Fibroblast of skin of right biceps (primary cell): ENCODE measurements at places on chromosomes 5 and 9.

- peak; percentile 88 for DNase-seq
Observed at GRCh38 chr9:108784998-108785397, 70.8 kb downstream of the ACTL7B start.

DNA sequence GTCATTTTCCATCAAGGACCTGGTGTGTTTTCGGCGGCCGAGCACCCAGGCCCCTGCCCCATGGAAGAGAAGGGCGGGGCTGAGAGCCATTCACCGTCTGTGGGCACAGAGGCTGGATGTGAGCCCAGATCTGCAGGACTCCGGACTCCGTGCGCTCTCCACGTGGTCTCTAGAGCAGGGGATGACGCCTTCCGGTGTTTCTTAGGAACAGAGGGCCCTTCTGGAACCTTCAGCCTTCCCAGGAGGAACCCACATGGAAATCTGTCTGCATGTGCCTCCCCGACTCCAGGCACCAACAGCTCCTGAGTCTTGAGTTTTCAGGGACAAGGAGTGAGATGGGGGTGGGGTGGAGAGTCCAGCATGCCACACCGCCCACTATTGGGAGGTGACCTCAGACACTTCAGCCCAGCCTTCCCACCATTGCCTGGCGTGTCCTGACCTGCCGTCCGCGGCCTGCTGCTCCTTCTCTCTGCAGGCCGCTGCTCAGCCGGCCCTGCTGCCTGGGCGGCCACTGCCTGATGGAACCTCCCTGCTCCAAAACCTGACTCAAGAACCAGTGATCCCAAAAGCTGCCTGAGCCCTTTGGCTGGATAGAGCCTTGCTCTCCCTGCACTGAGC lies 2.4 kb upstream of the RXRA start:
- no peak for DNase-seq

GRCh38 chr9:35962126-35962906 lies 4.4 kb upstream of the OR2S2 start:
- peak; percentile 92 for DNase-seq

GRCh38 chr5:93255796-93256195 lies 325.2 kb downstream of the NR2F1-AS1 start:
- no peak for DNase-seq

GRCh38 chr5:143154510-143155370 lies 248.7 kb downstream of the NR3C1 start:
- DNase-seq, result peak; percentile 73

- DNase-seq, result no peak
Observed at GRCh38 chr9:21121079-21121478, 20.6 kb downstream of the IFNW1 start.

DNA sequence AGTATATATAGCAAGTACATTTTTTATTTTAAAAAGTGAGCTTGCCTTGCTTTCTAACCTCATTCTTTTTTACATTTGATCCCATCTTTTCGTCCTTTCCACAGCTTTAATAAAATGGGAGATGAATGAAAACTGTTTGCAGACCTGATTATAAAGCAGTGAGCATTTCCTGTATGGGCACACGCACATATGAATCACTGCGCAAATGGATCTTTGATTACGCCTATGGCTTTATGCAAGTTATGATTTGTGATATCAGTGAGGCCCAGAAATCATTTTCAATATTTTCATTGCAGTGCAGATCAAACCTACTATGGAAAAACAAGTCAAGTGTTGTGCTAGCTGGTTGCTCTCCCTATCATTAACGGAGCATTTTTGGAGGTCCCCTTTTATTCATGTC lies 1073.0 kb downstream of the MAT2B start:
- no peak for DNase-seq

GRCh38 chr9:127330501-127330900 lies 65.9 kb downstream of the GARNL3 start:
- DNase-seq, result no peak

DNA sequence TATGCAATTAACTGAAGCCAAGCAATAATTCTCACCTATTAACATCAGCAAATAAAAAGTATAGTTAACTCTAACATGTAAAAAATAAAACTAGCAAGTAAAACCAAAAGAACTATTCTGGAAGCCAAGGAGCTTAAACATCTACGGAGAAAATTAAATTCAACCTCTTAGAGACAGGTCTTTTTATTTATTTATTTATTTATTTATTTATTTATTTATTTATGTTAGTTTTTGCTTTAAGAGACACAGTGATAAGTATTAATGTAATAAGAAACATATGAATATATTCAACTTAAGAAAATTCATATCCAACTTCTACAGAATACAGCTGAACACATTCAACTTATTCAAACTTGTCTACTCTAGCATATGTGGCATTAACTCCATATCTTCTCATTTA lies 472.1 kb upstream of the IZUMO3 start:
- no peak for DNase-seq

- no peak for DNase-seq
Observed at GRCh38 chr5:61641748-61642565, 309.9 kb downstream of the ZSWIM6 start.

GRCh38 chr5:81778642-81779041 lies 27.7 kb upstream of the SSBP2 start:
- peak; percentile 80 for DNase-seq

DNA sequence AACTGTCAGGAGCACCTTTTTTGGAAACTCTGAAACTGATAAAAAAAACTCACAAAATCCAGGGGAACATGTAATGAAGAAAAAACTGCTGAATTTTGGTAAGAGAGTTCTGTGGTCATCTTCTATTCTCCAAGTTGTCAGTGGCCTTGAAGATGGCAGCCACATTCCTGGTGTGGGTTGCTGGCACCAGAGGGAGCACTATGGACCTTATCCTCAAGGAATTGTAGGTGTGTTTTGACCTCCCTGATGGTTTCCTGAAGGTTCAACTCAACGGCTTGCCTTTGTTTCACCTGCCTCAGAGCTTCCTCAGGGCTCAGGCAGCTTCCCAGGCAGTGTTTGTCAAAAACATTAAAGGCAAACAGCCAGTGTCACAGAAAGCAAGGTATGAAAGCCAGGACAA lies 2.2 kb upstream of the SLC38A9 start:
- no peak for DNase-seq

GRCh38 chr9:114099669-114100270 lies 678 bp upstream of the KIF12 start:
- no peak for DNase-seq

GRCh38 chr9:22054076-22054475 lies 45.0 kb upstream of the CDKN2B start:
- DNase-seq, result peak; percentile 25

DNA sequence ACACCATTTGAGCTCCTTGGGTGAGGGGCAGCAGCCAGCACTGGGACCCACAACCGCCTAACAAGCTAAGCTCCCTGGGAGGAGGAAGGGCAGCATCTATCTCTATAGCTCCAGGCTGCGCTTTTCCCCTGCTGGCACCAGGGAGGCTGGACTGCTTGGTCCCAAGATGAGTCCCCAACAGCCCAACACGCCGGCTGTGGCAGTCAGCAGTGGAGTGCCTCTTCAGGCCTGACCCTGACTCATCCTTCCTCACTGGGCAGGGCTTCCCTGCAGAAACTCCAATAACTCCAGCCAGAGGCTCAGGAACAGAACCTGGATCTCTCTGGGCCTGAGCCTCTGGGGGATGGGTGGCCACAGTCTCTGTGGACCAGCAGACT lies 113.7 kb upstream of the ADAMTS16 start:
- DNase-seq, result no peak
